ENCODE measurements at places on chromosomes 3 and 15. TPM values are rescaled to one million over a fixed set of nuclear protein-coding genes. Genes with fewer than 3 reads are reported as not detected.

Gene C3orf22
- total RNA-seq: 0.47 TPM

Gene CDCP1
- 0.31 TPM for total RNA-seq

Gene ADAMTS17
- total RNA-seq: 1.3 TPM

DNA sequence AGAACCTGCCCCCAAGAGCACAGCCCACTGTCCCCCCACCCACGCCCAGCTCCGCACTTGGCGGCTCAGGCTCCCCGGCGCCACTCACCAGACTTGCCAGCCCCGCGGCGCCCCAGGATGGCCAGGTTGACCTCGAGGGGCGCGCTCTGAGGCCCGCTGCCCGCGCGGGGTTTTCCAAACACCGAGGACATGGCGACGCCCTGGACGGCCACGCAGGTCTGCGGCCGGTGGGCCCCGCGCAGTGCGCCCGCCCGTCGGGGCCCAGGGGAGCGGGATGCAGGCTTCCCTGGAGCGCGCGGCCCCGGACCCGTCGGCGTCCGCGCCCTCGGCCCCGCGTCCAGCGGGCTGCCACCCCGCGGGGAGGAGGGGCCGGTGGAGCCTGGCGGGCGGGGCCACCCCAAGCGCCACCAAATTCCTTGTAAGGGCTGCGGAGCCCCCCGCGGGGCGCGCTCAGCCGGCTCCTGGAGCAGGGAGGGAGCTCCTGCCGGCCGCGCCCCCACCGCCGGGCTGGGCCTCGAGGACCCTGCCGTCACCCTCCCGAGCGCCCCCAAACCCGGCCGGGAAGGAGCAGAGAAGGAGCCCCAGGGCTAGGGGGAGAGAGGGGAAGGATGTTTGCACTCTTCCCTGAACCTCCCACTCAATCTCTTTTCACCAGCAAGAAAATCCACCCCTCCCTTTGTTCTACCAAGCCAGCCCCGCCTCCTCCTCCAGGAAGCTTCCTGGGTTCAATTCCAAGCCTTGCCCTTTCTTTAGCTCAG, at the start of gene RASL12:
TSS of gene RASL12 (minus strand) at position 347 of the 758 bp plus-strand sequence. CDS start at position 191, 156 bp downstream.
- ATAC-seq: peak; percentile 24

- ATAC-seq: peak; percentile 49
Measured at GRCh38 chr3:58459160-58459559, 25.5 kb upstream of the PDHB start.

Gene CLDN11
- 90.1 TPM for total RNA-seq

Gene ZNF774
- total RNA-seq: 1.8 TPM

Gene DNAH12
- 0.36 TPM for total RNA-seq

DNA sequence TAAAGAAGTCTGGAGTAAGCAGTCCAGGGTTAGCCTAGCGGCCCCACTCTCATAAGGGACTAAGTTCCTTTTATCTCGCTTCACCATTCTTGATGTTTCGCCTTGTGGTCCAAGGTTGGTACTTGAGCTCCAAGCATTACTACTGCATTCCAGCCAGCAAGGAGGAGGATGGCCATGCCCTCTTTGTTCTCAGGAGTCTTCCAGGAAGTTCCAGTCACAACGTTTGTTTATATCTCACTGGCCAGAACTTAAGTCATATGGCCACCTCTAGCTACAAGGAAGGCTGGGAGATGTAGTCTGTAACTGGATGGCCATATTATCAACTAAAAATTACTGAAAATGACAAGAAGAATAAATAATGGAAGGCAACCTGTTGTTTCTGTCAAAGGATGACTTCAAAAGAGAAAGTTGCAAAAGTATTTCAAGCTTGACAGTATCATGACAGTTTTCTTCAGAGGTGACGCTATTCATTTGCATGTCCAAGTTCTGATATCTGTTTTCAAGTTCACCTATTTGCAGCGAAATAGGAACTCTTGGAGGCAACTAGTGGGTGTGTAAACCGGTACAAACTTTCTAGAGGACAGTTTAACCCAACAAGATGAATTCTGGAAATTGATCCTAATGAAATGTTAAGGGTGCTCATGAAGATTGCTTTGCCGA, 118.6 kb downstream of the PGPEP1L start:
- no peak for ATAC-seq

Gene EPM2AIP1
- total RNA-seq: 31.2 TPM

DNA sequence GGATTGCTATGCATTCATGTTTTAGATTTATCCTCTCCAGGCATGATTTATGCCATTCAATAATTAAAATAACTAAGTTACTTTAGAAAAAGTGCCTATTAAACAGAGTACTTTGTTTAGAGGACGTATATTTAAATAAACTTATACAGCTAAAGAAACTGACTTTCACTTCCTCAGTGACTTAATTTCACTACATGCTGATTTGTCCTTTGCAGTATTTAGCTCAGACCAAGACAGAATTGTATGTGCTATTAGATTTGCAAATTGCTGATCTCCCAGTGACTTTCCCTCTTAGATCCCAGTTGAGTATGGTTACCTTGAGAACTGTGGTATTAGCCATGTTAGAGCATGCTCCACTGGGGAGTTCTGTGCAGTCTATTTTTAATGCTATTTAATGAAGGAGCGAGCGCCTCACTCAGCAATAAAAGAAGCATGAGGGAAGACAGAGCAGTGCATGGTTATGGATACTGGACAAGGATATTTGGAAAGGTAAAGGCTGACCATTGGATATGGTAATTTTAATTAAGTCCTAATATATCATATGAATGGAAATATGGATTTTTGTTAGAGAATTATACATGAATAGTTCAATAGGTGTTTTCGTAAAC, 2.7 kb downstream of the ARPP21 start:
- no peak for ATAC-seq

GRCh38 chr15:31262901-31263671, 63.5 kb upstream of the KLF13 start:
- ATAC-seq: no peak
